Activated naive CD8-positive, alpha-beta T cell treated with anti-CD3 and anti-CD28 coated beads, Interleukin-2, amount 50 U/mL, for 24 hours (primary cell): ENCODE measurements at places on chromosomes 7 and 10.

- no peak for DNase-seq
Measured at GRCh38 chr7:137975221-137975620, 26.7 kb downstream of the CREB3L2 start.

DNA sequence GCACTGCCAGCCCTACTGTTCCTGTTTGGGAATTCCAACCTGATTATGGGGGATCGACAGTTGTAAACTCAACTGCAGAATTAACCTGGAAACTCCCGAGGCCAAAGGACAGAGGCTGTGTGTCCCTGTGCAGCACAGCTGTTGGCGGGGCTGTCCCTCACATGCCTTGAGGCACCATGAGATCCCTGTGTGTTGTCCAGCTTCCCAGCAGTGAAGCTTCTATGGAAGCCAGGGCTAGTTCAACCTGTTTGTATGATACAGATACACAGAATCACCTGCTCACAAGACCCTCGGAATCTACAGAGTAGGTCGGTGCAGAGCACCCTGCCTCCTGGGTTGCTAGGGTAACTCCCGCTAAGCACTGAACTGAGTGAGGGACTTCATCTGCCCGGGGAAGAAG, 61.0 kb upstream of the EFCAB10 start:
- no peak for DNase-seq

- no peak for DNase-seq
Measured at GRCh38 chr7:5754981-5755599, 26.4 kb downstream of the RNF216 start.

DNA sequence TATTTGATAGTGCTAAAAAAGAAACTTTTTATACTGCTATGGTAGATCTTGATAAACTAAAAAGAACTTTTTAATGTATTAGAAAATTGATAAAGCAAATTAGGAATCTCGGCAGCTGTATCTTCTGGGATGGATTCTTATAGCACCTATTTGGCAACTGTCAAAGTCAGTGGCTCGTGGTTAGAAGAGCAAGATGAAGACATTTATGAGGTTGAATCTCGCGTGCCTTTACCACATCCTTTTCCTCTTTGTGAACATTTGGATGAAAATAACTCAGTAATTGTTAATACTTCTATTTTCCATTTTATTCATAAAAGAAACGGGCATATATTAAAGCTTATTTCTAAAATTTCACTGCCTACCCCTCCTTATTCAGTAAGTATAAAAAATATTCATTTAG, 76.2 kb downstream of the CYP51A1 start:
- DNase-seq: no peak

- no peak for DNase-seq
Measured at GRCh38 chr10:97991871-97992270, 38.5 kb downstream of the CRTAC1 start.

DNA sequence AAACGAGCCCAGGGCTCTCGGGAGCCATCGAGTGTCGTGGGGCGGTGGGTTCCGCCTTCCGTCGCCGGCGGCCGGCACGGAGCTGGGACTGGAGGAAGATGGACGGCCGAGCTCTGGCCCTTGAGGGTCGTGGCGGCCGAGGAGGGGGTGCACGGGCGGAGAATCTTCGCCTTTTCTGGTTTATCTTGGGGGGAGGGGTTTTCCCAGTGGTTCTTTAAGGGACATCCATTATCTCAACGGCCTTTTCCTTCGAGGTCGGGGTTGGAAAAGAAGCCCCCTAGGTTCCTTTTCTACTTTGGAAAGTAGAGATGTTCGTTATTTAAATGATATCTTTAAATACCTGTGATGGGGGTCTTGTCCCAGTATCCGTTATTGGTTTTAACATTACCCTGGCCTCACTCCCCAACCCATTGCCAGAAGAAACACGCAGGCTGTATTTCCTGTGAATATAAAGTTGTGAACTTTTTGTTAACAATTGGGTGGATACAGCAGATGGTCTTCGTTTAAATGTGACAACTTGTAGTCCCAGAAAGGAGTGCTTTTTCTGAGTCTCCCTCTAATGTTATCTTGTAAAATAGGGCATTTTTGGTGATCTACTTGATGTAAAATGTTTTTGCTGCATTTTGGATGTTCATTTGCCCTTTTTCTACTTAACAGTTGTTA, 765 bp downstream of the CCAR1 start:
- DNase-seq: no peak

- no peak for DNase-seq
Measured at GRCh38 chr10:64732372-64732957, 1211.3 kb downstream of the REEP3 start.

- DNase-seq: no peak
Measured at GRCh38 chr10:130336617-130337304, 200.6 kb downstream of the GLRX3 start.

GRCh38 chr7:116548506-116548905, 23.7 kb downstream of the CAV1 start:
- no peak for DNase-seq

DNA sequence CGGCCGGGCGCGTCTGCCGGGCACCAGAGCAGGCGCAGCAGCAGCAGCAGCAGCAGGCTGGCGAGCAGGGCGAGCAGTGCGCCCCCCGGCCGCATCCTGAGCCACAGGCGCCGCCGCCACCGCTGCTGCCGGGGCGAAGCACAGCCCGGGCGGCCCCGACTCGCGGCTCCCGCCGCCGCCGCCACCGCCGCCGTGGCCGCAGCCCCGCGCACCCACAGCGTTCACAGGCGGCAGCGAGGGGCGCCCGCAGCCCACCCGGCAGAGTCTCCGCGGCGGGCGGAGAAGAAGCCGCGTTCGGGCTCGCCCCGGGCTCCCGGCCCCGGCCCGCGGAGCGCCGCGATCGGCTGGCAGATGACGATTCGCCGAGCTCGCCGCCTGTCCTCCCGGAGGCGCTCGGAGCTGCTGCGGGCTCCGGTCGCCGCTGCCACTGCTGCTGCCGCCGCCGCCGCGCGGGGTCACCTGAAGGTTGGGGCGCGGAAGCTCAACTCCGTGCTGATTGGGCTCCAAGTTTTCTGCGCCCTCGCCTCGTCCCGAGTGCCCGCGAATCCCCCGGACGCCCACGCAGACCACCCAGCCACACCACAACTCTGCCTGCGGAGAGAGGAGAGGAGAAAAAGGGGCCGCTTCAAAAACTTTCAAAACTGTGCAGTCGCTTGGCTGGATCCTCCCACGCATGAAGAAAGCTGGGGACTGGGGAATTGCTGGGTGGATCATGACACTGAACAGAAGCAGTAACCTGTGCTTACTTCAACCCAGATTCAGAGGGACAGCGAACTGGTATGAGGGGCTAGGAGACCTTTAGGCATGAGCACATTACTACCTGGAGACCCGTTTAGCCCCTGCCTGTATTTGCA, at the start of gene ST8SIA6:
ST8SIA6 (minus strand) TSS at position 435 of the 854 bp plus-strand sequence; CDS start at position 95, 340 bp downstream.
- peak; percentile 49 for DNase-seq

GRCh38 chr10:93742633-93743349, 14.9 kb upstream of the LGI1 start:
- DNase-seq: no peak

DNA sequence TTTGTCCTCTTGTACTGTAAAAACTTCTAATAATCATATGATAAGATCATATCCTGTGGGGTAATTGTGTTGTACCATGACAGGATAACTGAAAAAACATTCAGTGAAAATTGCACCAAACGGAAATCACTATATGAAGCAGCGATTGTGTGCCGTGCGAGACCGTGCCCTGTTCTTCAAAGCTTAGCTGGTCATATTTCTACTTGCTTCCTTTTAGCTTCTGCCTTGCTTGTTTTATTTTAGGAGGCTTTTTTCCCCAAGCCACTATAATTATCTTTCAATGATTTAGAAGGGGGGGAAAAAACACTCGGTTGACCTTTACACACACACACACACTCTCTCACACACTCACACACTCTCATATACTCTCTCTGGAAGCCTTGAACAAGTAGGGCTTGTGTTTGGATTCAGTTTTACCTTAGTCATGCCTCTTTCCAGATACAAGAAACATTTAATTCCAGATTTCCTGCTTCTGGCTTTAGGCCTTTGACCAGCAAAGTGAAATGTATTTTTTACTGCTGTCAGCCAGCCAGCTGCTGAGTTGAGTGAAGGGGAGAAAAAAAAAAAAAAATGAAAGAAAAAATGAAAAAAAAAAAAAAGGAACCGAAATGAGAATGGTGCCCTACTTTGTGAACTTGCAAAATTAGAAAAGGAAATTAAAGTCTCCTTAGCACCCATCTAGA, 181.4 kb downstream of the ARID5B start:
- no peak for DNase-seq

GRCh38 chr7:151366880-151367222, 25.2 kb downstream of the NUB1 start:
- no peak for DNase-seq

- no peak for DNase-seq
Measured at GRCh38 chr7:133863362-133864061, 263.6 kb upstream of the LRGUK start.

- DNase-seq: no peak
Measured at GRCh38 chr7:43725251-43725650, 4.1 kb downstream of the COA1 start.

DNA sequence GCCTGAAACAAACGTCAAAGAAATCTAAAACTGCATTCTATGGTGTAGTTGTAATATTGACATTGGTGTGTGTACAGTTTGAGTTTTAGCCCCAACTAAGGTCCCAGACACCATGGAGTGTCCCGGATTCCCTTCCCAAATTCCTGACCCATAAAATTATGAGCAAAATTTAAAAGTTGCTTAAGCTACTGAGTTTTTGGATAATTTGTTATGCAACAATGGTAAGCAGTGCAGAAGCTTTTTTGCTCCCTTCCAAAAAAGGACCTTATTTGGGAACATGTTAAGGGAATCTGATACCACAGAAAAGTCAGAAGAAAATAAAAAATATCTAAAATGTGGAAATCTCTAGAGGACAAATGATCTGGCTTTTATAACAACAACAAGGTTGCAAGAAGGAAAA, 63.3 kb upstream of the KMT2E start:
- DNase-seq: no peak

DNA sequence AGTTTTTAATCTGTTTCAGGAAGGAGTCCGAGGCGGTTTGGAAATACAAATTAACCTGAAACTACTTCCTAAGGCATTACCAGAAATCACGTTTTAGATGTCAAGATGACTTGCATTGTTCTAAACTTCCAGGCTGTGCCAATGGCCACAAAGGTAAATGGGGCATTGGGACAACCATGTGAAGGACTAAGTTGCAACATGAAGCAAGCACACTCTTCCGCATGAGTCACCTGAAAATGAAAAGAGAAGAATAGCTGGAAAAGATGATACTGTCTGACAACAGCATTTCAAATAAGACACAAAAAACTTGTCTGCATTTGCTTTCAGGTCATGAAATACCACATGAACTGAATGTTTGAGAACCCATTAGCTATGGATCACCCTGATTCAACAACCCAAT, 262.1 kb downstream of the AHR start:
- no peak for DNase-seq

DNA sequence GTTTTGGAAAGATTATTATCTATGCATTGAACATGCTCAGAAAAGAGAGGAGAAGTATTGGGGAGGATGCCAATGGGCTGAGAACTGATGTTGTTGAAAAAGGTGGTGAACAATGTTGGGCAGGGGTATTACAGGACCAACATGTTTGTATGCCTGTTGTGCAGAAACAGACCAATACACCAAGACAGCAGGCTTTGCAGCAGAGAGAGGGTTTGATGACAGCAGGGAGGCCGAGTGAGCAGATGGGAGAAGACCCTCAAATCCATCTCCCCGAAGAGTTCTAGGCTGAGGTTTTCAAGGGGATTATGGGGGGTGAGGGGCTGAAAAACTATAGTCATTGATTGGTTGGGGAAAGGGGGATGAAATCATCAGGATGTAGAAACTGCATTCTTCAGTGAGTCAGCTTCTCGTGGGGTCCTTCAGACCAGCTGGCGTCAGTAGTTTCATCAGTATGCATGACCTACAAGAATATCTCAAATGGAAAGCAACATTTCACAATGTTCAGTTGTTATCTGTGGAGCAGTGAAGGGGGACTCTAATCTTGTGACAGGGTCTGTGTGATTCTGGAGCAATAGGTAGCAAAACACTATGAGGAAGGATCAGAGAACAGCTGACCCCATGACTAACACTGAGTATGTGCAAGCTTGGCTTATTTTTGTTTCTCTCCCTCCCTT, 167.8 kb downstream of the BAMBI start:
- no peak for DNase-seq

DNA sequence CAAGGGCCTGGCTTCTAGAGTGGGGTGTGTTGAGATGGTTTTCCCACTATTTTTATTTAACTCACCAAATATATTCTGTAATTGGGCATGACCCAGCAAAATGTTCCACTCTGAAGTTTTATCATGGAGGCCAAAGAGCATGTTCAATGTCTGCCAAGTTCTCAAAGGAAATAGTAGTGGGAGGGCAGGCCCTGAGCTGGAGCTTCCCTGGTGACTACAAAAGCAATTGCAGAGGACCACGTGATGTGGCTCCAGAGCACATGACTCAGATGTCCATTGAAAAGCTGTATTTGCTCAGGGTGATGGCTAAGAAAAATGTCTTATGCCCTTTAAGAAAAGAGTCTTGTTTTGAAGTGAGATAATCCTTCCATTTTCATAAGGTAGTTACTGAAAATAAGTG, 1024.8 kb downstream of the LRMDA start:
- DNase-seq: no peak

GRCh38 chr10:25849988-25850387, 84.0 kb upstream of the MYO3A start:
- no peak for DNase-seq

DNA sequence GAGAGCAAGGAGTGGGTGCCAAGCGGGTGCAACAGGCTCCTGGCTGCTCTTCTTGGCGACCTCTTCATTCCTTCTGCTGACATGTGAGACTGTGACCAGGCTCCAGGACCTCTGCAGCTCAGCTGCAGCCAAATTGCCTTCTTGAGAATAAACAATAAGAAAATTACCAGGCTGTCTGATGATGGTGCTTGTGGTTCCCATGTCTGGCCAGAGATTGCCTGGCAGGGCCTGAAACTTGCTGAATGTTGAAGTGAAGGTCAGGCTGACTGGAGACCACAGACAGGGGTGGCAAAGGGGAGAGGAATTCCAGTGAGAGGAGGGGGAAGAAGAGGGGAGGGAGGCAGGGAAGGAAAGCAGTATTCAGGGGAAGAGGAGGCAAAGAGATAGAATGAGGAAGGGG, 497.4 kb upstream of the PODXL start:
- no peak for DNase-seq

DNA sequence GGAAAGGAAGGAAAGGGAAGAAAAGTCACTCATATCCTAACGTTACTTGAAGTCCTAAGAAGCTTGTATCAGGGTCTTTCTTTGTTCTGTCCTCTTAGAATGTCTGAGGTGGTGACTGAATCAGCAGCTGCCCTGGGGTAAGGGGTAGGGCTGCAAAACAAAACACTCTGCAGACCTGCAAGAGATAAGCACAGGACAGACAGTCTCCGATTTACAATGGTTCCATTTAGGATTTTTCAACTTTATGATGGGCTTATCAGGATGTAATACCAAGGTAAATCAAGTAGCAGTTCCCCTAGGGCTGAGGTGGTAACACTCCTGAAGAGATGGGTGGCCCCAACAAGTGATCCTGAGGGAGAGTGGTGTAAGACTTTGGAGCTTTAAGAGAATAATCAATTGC, 16.5 kb downstream of the KDM7A start:
- no peak for DNase-seq

GRCh38 chr7:82455295-82455694, 11.7 kb upstream of the CACNA2D1 start:
- DNase-seq: no peak
